Peyer's patch (tissue), 4 donors: ENCODE measurements at places on chromosomes 5 and 9. TPM values are rescaled to one million over a fixed set of nuclear protein-coding genes. Genes with fewer than 3 reads are reported as not detected.

Gene PCDH12
- 0.53 TPM for total RNA-seq

Gene HAVCR2
- total RNA-seq = 0.53 TPM

Gene IL6ST
- 179 TPM for total RNA-seq

GRCh38 chr5:42912184-42912798, 100.6 kb upstream of the SELENOP start:
- no peaks in the 10 kb centered on the region for H3K4me1 ChIP-seq
- no peaks in the 10 kb centered on the region for H3K36me3 ChIP-seq
- DNase-seq = peak; percentile 60
- no peaks in the 10 kb centered on the region for H3K27me3 ChIP-seq

DNA sequence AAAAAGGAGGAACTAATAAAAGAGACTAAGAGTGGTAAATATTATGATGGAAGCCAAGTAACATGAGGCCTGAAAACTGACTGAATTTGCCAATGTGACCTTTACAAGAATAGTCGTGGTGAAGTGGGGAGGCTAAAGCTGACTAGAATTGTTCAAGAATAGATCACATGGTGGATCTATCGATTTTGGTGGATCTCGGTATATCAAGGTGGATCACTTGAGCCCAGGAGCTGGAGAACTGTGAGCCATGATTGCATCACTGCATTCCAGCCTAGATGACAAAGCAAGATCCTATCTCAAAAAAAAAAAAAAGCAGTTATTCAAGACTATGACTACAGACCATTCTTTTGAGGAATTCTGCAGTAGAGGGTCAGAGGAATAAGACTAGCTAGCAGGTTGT, 15.1 kb downstream of the ERMP1 start:
- no peaks in the 10 kb centered on the region for H3K27me3 ChIP-seq
- no peaks in the 10 kb centered on the region for H3K4me1 ChIP-seq
- no peak overlapping the region for H3K27ac ChIP-seq
- H3K36me3 ChIP-seq = no peaks in the 10 kb centered on the region

DNA sequence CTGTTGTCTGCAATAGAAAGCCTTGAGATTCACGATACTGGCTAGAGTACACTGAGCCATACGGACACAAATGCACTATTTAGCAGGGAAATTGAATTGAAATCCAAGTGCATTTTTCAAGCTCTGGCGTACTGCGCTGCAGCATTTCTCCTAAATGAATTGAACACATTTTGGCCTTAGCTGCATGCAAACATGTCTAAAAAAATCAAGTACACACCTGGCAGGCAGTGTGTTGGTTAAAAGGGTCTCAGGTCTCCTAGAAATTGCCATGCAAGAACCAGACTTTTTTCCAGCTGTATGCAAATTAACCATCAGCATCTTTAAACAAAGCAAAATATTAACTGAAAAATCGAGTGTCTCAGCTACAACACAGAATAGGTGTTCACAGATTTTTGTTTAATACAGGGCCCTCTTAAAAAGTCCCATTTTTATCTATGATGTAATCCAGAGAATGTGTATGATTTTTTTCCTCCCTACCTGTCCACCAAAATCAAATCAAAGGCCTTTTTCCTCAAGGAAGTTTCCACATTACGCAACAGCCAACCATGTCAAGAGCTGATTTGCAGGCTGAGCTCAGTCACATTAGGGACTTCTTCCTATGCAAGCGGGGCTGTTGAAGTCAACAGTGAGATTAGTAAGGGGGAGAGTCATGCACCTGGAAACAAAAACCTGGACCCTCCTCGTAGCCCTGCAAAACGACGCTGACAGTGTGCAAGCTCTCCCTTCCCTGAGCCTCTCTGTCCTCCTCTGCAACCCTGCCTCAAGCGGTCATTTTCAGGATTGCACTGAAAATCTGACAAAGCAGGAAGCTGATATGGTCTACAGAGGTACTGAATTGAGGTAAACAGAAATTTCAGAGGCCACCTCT, 14.1 kb upstream of the SFXN1 start:
- no peak overlapping the region for H3K4me3 ChIP-seq
- H3K27ac ChIP-seq = no peak overlapping the region
- H3K27me3 ChIP-seq = no peaks in the 10 kb centered on the region
- DNase-seq = peak; percentile 57
- H3K4me1 ChIP-seq = no peaks in the 10 kb centered on the region
- H3K36me3 ChIP-seq = no peaks in the 10 kb centered on the region

GRCh38 chr5:160269017-160269416, 39.7 kb downstream of the FABP6 start:
- H3K36me3 ChIP-seq = no peaks in the 10 kb centered on the region
- no peaks in the 10 kb centered on the region for H3K4me1 ChIP-seq
- no peak overlapping the region for H3K27ac ChIP-seq
- H3K4me3 ChIP-seq = no peak overlapping the region

DNA sequence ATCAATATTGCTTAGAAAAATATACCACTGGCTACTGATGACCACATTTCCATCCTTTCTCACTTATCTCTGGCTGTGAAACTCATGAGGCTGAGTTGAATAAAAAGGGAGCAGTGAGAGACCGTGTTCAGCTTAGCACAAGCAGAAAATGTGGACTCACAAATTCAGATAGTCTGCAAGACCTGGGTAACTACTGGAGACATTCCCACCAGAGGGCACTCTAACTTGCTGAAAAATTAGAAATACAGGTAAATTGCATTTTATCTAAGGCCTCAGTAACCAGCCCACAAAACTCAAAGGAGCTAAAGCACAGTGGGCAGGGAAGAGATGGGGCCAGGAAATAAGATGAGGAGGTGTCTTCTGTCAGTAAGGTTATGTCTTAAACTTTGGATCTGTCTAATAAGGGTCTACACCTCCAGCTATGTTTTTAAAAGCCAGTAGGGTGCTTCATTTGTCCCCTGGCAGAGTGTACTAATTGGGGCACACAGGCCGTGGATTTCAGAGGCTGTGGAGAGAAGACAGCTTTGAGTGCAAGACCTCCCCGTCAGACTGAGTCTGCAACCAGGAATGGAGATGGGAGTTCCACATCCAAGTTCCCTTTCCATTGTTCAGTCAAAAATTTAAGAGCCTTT, 8.7 kb upstream of the NDUFB6 start:
- no peak for DNase-seq
- no peaks in the 10 kb centered on the region for H3K36me3 ChIP-seq
- no peak overlapping the region for H3K27ac ChIP-seq

DNA sequence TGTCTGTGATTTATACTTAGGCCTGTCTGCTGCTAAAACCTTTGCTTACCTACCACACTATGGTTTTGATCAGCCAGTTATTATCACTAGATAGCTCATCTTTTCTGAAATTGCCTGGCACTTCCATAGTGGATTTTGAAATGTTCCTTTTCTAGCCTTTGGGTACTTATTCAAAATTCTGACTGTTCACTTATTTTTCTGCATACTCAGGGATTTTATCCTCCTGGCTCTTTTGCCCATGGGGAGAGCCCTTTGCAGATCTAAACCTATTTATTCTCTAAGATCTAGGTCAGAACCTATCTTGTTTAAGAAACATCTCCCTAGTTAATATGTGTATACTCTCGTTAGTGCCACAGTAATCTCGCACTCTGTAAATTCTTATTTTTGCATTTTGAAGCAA, 103.5 kb upstream of the C9orf72 start:
- H3K27me3 ChIP-seq = no peaks in the 10 kb centered on the region
- no peak overlapping the region for H3K27ac ChIP-seq
- H3K4me1 ChIP-seq = no peaks in the 10 kb centered on the region

GRCh38 chr5:127848098-127848497, 144.9 kb downstream of the CCDC192 start:
- H3K27ac ChIP-seq = no peak overlapping the region
- H3K36me3 ChIP-seq = no peaks in the 10 kb centered on the region
- DNase-seq = no peak
- no peaks in the 10 kb centered on the region for H3K27me3 ChIP-seq
- H3K4me1 ChIP-seq = no peaks in the 10 kb centered on the region

GRCh38 chr5:138874241-138874640, 894 bp downstream of the LRRTM2 start:
- no peak overlapping the region for H3K4me3 ChIP-seq
- no peaks in the 10 kb centered on the region for H3K36me3 ChIP-seq
- no peak for DNase-seq
- no peaks in the 10 kb centered on the region for H3K27me3 ChIP-seq
- no peaks in the 10 kb centered on the region for H3K4me1 ChIP-seq

DNA sequence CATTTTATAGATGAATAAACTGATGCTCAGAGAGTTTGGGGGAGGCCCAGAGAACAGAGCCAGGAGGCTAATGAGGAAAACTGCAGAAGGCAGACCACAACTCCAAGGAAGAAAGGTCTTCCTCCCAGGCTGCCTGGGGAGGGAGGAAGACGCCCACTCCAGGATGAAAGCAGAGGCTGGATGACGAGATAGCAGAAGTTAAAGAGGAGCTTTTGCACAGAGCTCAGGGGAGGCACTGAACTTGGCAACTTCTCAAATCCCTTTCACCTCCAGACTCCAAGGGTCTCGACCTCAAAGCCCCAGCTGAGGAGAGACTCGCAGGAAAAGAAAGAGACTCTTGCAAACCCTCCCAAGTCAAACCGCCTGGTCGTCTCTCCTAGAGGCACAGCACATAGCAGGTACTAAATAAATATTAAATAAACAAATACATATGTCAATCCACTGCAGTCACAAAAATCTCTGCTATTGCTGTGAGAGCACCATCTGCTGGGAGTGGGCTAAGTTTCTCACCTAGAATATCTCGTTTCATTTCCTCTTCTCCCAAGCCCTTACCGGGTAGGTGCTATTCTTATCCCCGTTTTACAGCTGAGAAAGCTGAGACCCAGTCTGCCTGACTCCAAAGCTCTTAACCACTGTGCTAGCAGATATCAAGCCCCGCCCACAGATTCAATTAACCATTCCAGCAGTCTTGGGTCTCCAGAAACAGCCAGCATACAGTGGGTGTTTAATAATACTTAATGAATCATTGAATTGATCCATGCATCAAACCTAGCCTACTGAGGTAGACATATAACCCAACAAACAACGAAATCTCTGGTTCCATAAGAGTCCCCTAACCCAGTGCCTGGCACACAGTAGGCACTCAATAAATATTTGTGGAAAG, 97.8 kb upstream of the HAND1 start:
- H3K27ac ChIP-seq = no peak overlapping the region
- H3K36me3 ChIP-seq = no peaks in the 10 kb centered on the region
- DNase-seq = no peak
- H3K4me1 ChIP-seq = no peaks in the 10 kb centered on the region

- H3K4me1 ChIP-seq = no peaks in the 10 kb centered on the region
- no peak for DNase-seq
- no peak overlapping the region for H3K27ac ChIP-seq
- H3K36me3 ChIP-seq = no peaks in the 10 kb centered on the region
- no peak overlapping the region for H3K4me3 ChIP-seq
- H3K27me3 ChIP-seq = no peaks in the 10 kb centered on the region
Measured at GRCh38 chr9:15403155-15403554, 19.5 kb upstream of the SNAPC3 start.

DNA sequence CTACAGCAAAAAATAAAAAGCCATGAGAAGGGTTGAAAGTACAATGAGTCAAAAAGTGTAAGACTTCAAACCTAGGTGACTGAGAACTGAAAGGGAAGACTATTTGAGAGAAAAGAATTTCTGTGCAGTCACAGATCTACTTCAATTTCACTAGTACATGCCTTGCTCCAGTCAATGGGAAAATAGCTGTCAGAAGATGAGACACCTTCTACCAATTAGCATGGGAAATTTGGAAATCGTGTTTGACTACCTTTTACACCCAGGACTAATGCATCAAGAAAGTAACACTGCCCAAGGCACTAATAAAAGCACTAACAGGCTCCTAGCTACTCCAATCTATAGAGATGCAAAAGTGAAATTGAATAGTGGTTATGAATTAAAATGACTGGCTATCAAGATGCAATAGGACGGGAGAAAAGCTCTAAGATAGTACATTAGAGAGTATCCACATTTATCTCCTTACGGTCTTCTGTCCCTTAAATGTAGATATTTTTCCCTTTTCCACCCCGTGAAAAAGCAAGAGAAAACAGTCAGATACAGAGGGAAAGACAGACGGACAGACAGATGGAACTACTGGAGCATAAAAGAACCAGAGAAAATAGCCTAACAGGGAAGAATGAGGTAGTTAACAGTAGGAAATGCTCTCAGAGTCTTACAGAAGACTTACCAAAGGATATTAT, 15.2 kb downstream of the ERP44 start:
- peaks cover 19% of the 10 kb centered on the region for H3K4me1 ChIP-seq
- no peak overlapping the region for H3K4me3 ChIP-seq
- DNase-seq = no peak
- no peak overlapping the region for H3K27ac ChIP-seq
- H3K36me3 ChIP-seq = no peaks in the 10 kb centered on the region

GRCh38 chr5:43233946-43234345, 41.9 kb downstream of the NIM1K start:
- no peak overlapping the region for H3K4me3 ChIP-seq
- H3K27me3 ChIP-seq = no peaks in the 10 kb centered on the region
- H3K4me1 ChIP-seq = no peaks in the 10 kb centered on the region
- no peaks in the 10 kb centered on the region for H3K36me3 ChIP-seq
- DNase-seq = no peak

- H3K4me3 ChIP-seq = no peak overlapping the region
- H3K27ac ChIP-seq = no peak overlapping the region
- H3K36me3 ChIP-seq = no peaks in the 10 kb centered on the region
- DNase-seq = no peak
- no peaks in the 10 kb centered on the region for H3K27me3 ChIP-seq
Measured at GRCh38 chr9:93288891-93289883, 105.2 kb downstream of the WNK2 start.

GRCh38 chr5:80665057-80665456, 10.3 kb upstream of the DHFR start:
- DNase-seq = no peak
- H3K27ac ChIP-seq = no peak overlapping the region
- H3K4me3 ChIP-seq = no peak overlapping the region
- no peaks in the 10 kb centered on the region for H3K27me3 ChIP-seq

DNA sequence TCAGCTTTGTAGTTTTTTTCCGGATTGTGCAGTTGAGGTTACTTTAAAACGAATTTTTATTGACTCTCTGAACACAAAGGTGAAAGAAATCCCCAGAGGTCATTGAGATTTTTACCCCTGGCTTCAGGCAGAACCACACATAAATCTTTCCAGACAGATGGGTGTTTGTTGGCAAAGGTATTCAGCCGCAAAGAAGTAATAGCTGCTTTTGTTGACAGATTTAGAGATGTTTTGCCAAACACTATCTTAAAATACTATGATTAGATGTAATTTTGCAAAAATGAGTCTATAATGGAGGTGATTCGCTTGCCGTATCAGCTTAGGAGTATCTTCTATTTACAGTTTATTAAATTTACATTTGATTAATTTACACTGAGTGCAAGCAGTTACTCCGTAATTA, 418.3 kb upstream of the CLINT1 start:
- H3K27ac ChIP-seq = no peak overlapping the region
- DNase-seq = no peak
- no peaks in the 10 kb centered on the region for H3K36me3 ChIP-seq
- no peaks in the 10 kb centered on the region for H3K27me3 ChIP-seq
- no peaks in the 10 kb centered on the region for H3K4me1 ChIP-seq

GRCh38 chr9:117826837-117827236, 122.6 kb downstream of the TLR4 start:
- H3K4me3 ChIP-seq = no peak overlapping the region
- H3K4me1 ChIP-seq = no peaks in the 10 kb centered on the region
- no peaks in the 10 kb centered on the region for H3K36me3 ChIP-seq
- no peak overlapping the region for H3K27ac ChIP-seq
- H3K27me3 ChIP-seq = no peaks in the 10 kb centered on the region
